ENCODE measurements at places on chromosomes 6 and 20. TPM values are rescaled to one million over a fixed set of nuclear protein-coding genes. Genes with fewer than 3 reads are reported as not detected.

DNA sequence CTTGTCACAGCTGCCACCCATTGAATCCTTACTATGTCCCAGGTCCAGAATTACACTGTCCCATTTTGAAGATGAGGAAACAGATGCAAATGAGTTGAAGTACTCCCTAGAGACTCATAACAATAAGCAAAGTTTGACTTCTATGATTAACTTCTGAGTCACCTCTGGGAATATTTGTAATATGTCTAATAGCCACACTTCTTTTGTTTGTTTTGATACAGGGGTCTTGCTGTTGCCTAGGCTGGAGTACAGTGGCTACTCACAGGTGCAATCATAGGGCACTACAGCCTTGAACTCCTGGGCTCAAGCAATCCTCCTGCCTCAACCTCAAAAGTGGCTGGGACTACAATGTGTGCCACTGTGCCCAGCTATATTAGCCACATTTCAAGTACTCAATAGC lies 11.4 kb upstream of the SOX12 start:
- peak; percentile 69 for DNase-seq

GRCh38 chr6:5459346-5459745 lies 198.0 kb downstream of the FARS2 start:
- no peak for DNase-seq

DNA sequence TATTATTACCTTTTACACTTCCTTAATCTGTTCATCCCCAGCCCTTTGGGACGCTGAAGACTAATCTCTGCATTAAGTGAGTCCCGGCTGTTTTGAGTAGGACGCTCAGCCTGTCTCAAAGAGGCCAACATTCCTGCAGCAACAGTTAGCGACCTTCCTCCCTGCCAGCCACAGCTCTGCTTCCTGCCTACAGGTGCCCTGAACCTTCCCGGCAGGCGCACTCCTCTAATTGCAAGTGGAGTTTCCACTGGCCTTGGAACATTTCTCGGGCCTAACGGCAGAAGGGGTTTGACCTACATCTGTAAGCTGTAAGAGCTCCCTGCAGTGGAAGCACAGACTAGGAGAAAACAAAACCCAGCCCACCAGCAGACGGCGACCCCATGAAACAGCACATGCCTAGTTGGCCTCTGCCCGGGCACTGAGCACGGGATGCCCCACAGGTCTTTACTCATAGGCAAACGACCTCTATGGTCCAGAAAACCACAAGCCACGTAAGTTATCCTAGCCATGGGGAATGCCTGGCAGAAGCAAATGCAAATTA lies 137.9 kb downstream of the DTNBP1 start:
- DNase-seq: no peak

FOXQ1 gene
- total RNA-seq: not detected

Data from endothelial cell of umbilical vein (primary cell).